ENCODE measurements at places on chromosomes 13 and 19. TPM values are rescaled to one million over a fixed set of nuclear protein-coding genes. Genes with fewer than 3 reads are reported as not detected.

- no peaks in the 10 kb centered on the region for H3K4me1 ChIP-seq
- DNase-seq, result peak; percentile 89
- no peaks in the 10 kb centered on the region for H3K36me3 ChIP-seq
- no peak overlapping the region for H3K27ac ChIP-seq
- peak overlapping the region; percentile 55 for H3K4me3 ChIP-seq
- peaks cover 46% of the 10 kb centered on the region for H3K27me3 ChIP-seq
Measured at GRCh38 chr19:10269333-10270179, 1.4 kb upstream of the ICAM1 start.

- peak overlapping the region; percentile 72 for H3K4me3 ChIP-seq
- peaks cover 26% of the 10 kb centered on the region for H3K27me3 ChIP-seq
- DNase-seq, result no peak
- peaks cover 13% of the 10 kb centered on the region for H3K4me1 ChIP-seq
- peak overlapping the region; percentile 88 for H3K27ac ChIP-seq
Measured at GRCh38 chr13:113152984-113153809, 5.3 kb upstream of the PROZ start.

DNA sequence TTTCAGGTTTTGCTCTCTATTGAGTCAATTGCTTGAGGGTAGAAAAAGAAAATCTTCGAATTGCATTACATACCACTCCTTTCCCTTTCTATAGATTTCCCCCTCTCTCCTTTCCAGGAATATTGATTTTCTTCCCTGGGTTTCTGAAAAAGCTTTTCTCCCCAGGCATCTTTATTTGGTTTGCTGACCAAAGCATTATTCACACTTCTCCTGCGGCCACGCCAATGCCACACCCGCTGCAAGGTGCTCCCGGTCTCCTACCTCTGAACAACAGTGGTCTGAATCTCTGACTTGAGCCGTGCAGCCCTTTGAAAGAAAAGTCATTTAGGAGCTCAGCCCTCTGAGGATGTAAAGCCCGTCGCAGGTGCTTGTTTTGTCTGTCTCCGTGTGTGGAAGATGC lies 350.9 kb upstream of the TMTC4 start:
- no peak for DNase-seq
- H3K4me3 ChIP-seq, result no peak overlapping the region
- H3K27ac ChIP-seq, result no peak overlapping the region
- peaks cover 17% of the 10 kb centered on the region for H3K27me3 ChIP-seq

DNA sequence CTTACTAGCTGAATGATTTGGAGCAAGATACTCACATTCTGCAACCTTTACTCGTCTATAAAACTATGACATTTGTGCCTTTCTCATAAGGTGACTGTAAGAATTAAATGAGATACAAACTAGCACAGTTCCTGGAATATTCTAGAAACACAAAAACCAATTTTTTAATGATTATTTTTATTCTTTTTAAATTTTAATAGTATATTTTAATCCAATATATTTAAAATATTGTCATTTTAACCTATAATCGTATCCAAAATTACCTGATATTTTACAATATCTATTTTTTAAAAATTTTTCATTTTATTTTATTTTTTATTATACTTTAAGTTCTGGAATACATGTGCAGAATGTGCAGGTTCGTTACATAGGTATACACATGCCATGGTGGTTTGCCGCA lies 238.1 kb downstream of the OLFM4 start:
- H3K4me3 ChIP-seq, result no peak overlapping the region
- H3K27ac ChIP-seq, result no peak overlapping the region
- peaks cover 5% of the 10 kb centered on the region for H3K27me3 ChIP-seq
- no peak for DNase-seq
- no peaks in the 10 kb centered on the region for H3K36me3 ChIP-seq

CPAMD8 gene
- 40.9 TPM for total RNA-seq

GRCh38 chr19:57075801-57076492 lies 43.8 kb upstream of the USP29 start:
- H3K27me3 ChIP-seq, result no peaks in the 10 kb centered on the region
- no peak for DNase-seq
- H3K4me3 ChIP-seq, result no peak overlapping the region
- no peaks in the 10 kb centered on the region for H3K4me1 ChIP-seq
- H3K36me3 ChIP-seq, result peaks cover 2% of the 10 kb centered on the region

DNA sequence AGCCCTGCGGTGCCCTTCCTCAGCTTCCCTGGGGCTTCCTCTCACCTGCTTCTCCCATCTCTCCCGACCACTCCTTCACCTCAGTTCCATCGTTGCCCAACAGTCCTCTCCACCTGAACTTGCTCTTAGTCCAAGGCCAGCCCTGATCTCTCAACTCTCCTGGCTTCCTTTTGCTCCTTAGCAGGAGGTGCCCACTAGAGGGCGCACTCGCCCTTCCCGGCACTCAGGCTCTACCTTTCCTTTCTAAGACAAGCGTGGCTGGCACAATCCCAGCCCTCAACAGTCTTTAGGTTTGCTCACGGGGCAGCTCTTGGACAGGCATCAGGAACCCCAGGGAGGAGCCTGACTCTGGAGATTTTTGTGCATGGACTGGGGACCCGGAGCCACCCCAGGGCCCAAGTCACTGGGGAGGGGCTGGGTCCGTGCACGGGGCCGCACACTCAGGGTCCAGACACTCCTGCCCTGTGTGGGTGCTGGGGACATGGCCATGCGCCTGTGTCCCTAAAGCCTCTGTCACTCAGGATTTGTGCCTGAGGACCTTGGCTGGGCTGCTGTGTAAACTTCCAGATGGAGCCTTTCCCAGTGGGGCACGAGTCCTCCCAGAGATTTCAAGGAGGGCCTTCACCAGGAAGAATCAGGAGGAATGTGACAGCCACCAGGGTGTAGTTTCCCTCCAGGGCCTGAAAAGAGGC lies 12.1 kb upstream of the CEACAM8 start:
- no peaks in the 10 kb centered on the region for H3K4me1 ChIP-seq
- no peaks in the 10 kb centered on the region for H3K27me3 ChIP-seq
- no peak for DNase-seq
- peaks cover 3% of the 10 kb centered on the region for H3K36me3 ChIP-seq

- H3K36me3 ChIP-seq, result no peaks in the 10 kb centered on the region
- no peaks in the 10 kb centered on the region for H3K27me3 ChIP-seq
- H3K4me3 ChIP-seq, result no peak within 1 kb of the TSS
- H3K4me1 ChIP-seq, result no peaks in the 10 kb centered on the region
Measured at GRCh38 chr19:6333439-6333838, at the start of gene ACER1. ACER1 (minus strand) TSS chr19:6333612; CDS start chr19:6333551, 61 bp downstream.
